Head of caudate nucleus (tissue), 42 donors: ENCODE measurements at places on chromosomes 2 and 18.

DNA sequence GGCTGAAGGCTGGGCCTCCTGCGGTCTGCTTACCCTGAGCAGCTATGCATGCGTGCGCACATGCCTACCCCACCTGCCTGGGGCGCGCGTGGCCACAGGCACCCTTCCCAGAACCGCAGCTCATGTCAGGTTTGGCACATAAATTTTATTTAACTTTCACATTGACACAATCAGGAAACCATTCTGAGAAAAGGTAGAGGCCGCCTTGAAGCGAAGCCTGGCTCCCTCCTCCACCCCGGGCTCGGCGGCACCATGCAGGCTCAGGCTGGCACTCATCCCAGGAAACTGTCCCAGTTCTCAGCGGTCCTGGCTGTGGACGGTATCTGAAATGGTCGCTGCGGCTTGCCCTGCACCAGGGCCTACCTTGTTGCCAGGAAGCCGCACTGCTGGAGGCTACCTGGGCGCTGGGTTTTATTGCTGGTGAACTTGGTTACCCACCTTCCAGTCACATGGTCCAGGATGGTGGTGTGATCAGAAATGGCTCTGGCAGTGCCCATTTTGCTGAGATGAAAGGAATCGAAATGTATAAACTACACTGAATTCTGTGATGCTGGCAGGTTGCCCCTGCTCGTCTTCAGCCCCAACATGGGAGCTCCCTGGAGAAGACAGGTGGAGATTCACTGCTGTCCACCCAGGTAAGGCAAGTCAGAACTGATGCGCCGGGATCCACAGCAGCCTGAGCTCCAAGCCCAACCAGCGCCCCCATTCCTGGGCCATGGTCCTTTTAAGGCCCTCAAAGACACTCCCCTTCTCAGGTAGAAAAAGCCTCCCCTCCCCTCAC lies 25.5 kb downstream of the CHST10 start:
- peak; percentile 78 for DNase-seq

GRCh38 chr18:9032519-9032918 lies 70.0 kb upstream of the NDUFV2 start:
- DNase-seq: no peak

DNA sequence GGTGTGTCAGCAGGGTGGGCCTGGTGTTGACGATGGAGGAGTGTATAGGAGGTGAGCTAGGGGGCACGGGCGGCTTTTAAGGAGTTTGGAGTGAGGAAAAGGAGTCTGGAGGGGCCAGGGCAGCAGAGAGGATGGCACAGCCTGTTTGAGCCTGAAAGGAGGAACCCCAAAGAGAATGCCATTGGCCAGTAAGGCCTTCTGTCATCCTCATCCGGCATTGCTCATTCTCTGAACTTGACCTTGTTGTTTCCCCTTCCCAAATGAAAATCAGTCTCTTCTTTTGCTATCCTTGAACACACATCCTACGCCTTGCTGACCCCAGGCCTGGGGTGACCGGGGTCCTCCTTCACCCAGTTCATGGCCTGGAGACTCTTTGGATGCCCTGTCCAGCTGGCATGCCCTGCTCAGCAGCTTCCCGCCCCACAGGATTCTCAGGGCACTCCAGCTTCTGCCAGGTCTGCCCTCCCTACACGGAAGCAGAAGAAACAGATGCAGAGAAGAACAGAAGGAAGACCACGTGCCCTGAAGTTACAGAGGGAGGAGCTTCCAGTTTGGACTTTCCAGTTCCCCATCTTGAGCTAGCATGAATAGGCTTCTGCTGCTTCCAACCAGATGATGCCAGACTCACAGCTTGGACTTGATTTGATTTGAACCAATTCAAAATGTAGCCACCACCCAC lies 20.5 kb upstream of the KIF3C start:
- no peak for DNase-seq

GRCh38 chr2:240201866-240202265 lies 61.4 kb upstream of the OTOS start:
- no peak for DNase-seq

GRCh38 chr18:10149768-10150556 lies 236.1 kb downstream of the VAPA start:
- DNase-seq: no peak

DNA sequence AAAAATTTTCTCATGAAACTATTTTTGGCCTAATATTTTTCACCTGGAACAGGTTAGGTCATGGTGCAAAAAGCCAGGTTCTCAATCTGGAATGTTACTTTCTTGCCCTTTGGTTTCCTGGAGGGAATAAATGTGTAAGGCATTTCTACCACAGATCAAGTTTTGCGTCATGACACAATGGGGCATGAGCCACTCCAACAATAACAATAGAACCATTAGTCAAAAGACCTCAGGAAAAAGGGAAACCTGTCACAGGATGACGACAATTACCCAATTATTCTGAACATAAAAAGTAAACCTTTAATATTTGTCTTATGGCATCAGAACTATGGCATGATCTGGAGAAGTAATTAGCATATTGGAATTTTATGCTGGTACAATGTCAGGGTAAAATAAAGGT lies 88.2 kb upstream of the HNRNPA3 start:
- no peak for DNase-seq
